ENCODE measurements at places on chromosomes 2 and 18.
A peak's percentile ranks its signal among the peaks of the same experiment; 100 is the strongest.

DNA sequence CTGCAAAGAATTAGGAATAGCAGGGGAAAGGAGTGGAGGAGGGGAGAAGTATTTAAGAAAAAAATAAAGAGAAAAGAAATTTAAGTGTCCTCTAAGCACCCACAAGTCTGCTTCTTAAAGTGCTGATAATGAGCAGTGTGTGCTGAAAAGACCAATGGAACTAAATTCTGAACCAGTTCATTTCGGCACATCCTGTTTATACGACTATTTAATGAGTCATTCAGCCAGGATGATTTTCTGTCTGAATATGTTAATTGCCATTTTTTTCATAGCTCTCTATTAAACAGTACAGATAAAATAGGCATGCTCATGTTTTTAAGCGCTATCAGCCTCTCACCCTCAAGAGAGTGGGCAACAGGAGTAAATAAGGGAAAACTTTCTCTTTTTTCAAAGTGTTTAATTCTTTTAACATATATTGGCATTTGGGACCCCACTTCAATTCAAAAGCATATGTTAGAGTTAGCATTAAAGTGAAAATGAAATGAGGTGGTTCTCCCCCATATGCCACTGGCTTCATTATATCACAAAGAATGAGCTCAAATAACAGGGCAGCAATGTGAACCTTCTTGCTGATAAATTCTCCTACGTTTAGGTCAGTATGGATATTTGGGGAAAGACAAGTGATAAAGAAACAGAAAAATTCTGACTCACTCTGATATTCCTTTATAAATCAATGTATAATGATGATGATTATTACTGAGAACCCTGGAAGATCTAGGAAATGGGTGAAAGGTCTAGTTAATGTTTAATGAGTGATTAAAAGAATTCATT, 87.5 kb downstream of the TCF4 start:
- no peak for DNase-seq

DNA sequence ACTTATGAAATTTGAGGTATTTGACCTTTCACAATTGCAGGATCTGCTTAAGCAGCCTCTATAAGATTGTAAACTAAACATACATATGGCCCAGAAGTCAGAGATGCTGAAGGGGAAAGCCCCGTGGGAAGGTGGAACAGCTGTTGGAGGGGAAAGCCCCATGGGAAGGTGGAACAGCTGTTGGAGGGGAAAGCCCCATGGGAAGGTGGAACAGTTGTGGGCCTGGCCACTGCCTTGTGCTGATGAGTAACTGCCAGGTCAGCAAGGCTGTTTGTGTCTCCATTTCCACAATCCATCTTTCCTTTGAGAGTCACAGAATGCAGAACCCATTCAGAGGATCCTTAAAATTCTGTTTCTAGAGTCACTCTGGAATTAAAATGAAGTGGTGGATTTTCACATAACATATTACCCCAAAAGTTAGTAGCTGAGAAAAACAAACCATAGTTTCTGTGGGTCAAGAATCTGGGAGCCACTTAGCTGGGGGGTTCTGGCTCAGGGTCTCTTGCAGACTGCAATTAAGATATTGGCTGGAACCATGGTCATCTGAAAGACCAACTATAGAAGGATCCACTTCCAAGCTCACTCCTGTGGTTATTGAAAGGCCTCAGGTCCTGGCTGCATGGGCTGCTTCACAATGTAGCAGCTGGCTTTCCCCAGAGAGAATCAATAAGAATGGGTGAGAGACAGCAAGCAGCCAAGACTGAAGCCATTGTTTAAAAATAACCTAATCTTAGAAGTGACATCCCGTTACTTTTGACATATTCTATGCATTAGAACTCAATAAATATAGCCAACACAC, 86.6 kb upstream of the CAVIN2 start:
- DNase-seq = no peak

DNA sequence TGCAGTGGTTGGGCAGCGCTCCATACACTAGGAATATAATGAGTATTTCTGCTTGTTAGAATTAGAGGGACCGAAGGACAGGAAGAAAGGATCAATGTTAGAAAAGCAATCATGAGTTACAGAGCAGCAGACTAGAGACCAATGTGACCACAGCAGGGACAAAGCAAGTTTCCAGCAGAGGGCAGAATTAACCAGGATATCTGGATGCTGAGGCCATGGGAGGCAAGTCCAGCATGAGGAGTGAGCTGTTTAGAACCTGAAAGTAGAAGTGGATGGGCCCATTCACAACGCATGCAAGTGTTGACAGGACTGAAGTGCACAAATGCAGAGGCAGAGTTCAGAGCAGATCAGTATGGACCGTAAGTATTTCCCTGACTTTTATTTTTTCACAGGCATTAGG, 910.4 kb upstream of the GYPC start:
- peak; percentile 16 for DNase-seq

GRCh38 chr2:74843899-74844298, 10.0 kb downstream of the HK2 start:
- DNase-seq = peak; percentile 25

GRCh38 chr2:43605079-43605655, 9.3 kb upstream of the THADA start:
- peak; percentile 56 for DNase-seq

GRCh38 chr2:118254116-118254515, 165.8 kb downstream of the INSIG2 start:
- DNase-seq = no peak

DNA sequence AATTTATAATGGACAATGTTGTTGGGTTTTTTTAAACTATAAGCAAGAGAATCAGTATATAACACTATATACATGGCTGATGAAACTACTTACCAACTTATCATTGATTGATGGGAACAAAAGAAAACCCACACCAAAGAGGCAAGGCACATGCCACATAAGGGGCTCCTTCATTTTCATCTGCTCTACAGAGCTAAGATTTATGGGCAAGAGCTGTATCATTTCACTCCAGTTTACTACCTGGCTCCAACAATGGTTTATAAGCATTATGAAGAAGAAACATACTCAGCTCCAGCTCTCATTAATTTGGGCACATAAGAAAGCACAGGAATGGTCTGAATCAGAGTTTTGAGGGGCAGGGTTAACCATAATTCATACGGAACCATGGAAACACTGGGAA, 283.3 kb downstream of the AGPS start:
- no peak for DNase-seq

- no peak for DNase-seq
Measured at GRCh38 chr18:7728297-7728696, 161.2 kb downstream of the PTPRM start.
